Caudate nucleus (tissue), 63 donors: ENCODE measurements at places on chromosomes 5 and 9.

GRCh38 chr5:14958188-14958587 lies 86.6 kb upstream of the ANKH start:
- DNase-seq, result no peak

DNA sequence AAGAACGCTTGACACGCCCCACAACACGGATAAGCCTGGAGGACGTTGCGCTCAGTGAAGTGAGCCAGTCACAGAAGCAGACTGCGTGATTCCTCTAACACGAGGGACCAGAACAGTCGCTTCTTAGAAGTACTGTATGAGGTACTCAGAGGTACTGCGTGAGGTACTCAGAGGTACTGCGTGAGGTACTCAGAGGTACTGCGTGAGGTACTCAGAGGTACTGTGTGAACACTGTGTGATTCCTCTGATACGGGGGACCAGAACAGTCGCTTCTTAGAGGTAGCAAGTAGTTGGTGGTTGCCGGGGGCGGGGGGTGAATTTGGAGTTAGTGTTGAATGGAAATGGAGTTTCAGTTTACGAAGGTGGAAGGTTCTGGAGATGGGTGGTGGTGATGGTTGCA lies 5.8 kb downstream of the NDUFS6 start:
- no peak for DNase-seq

- no peak for DNase-seq
These were observed 8.3 kb upstream of the SCGB3A1 start for GRCh38 chr5:180599590-180599914.

GRCh38 chr5:177328545-177329231 lies 17.0 kb upstream of the MXD3 start:
- DNase-seq, result no peak

GRCh38 chr5:152422081-152422480 lies 17.0 kb upstream of the NMUR2 start:
- DNase-seq, result no peak
